GF-D8 (cell line): ENCODE measurements at places on chromosomes 12 and 14.

- no peak for DNase-seq
Measured at GRCh38 chr14:91862417-91862816, 4.9 kb downstream of the TC2N start.

GRCh38 chr14:51302295-51303030 is 62.4 kb downstream of the TMX1 start:
- DNase-seq: no peak

- no peak for DNase-seq
Measured at GRCh38 chr12:111298582-111299436, 70.1 kb downstream of the PHETA1 start.

GRCh38 chr12:28966046-28966780 is 182.9 kb upstream of the FAR2 start:
- DNase-seq: no peak

DNA sequence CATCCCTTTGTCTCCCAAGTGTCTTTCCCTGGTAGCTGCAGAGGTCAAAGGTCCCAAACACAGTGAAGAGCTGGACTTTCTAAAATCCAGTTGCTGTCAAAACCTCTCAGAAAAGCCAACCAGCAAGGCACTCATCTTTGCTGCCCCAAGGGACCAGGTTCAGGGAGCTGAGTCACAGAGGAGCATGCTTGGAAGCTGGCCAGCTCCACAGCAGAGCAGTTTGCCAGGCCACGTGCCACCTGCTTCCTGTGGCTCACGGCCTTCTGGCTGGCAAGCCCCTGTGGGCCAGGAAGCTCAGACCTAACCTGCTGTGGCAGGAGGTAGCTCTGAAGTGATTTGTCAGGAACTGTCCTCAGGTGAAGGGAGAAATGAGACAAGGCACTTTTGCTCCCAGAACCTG is 3.6 kb downstream of the ISCU start:
- peak; percentile 77 for DNase-seq

DNA sequence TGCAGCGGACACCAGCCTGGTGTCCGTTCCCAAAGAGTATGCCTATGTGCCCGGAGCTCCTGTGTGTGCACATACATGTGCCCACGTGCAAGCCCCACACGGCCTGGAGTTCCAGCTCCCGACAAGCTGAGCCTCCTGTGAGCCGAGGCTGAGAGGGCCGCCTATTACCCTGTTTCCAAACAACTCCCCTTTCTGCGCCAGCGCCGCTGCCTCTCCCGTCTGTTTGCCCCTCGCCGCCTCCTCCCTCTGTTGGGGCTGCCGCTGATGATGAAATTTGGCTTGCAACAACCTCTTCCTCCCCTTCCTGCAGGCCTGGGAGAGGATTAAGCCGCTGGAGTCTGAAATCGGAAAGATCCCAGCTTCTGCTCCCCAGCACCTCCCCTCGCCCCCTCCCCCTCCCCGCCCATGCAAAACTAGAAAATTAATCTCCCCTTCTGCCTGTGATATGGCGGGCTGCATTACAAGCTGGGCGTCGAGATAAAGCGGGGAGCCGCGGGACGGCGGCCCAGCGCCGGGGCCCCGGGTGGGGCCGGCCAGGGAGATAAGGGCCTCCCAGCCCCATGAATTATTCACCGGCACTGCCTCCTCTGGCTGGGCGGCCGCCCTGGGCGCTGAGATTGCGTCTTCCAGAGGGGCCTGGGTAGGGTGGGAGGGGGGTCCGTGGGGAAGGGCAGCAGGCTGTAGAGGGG is 6.8 kb upstream of the ASIC1 start:
- DNase-seq: peak; percentile 92
